ENCODE measurements at places on chromosomes 12 and 14.

DNA sequence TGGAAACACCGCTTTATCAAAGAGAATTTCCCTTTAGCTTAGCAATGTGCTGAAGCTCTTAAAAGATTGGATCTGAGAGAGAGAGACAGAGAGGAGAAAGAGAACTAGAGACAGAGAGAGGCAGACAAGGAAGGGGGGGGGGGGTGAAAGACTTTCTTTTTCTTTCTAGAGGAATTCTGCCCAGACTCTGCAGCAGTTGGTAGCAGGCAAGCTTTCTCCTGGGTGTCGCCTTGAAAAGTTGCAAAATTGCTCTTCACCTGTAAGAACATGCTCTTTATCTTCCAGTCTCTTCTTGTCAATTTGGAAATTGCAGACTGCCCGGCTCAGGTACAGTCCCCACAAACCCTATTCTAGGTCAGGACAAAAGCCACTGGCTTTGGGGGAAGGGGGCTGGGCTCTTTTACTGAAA lies 2.9 kb upstream of the OTX2 start:
- no peak for DNase-seq

DNA sequence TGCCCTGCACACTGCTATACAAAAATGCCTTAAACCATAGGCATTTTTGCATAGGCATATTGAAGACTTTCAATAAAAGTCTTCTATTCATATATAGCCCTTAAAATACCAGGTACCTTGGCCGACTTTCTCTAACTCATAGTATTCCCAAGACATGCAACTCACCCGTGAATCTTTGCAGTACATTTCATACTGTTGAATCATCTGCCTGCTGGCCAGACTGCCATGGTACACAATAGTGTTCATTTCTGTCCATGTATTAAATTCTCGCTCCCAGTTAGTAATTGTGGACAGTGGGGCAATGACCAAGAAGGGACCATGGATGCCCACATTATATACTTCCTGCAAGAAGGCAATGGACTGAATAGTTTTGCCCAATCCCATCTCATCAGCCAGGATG lies 24.3 kb upstream of the SUPT16H start:
- no peak for DNase-seq

- DNase-seq, result no peak
Measured at GRCh38 chr12:70240673-70241072, 2.6 kb upstream of the CNOT2 start.

DNA sequence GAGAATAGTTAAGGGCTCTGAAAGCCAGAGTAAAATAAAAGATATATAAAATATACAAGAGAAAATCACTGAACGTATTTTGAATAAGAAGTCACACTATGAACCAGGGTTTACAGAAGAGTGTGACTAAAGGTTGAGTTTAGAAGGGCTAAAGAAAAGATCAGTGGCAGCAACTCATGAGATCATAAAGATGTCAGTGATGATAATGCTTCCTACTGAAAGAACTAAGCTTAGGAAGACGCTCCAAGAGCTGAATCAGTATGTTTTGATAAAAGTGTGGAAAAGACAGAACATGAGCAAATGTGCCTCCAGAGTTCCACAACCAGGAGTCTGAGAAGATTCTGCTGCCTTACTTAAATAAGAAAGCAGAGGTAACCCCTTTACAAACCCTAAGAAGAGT lies 74.6 kb downstream of the KITLG start:
- no peak for DNase-seq

- DNase-seq, result peak; percentile 87
Measured at GRCh38 chr12:124992874-124993625, 395 bp upstream of the BRI3BP start.

DNA sequence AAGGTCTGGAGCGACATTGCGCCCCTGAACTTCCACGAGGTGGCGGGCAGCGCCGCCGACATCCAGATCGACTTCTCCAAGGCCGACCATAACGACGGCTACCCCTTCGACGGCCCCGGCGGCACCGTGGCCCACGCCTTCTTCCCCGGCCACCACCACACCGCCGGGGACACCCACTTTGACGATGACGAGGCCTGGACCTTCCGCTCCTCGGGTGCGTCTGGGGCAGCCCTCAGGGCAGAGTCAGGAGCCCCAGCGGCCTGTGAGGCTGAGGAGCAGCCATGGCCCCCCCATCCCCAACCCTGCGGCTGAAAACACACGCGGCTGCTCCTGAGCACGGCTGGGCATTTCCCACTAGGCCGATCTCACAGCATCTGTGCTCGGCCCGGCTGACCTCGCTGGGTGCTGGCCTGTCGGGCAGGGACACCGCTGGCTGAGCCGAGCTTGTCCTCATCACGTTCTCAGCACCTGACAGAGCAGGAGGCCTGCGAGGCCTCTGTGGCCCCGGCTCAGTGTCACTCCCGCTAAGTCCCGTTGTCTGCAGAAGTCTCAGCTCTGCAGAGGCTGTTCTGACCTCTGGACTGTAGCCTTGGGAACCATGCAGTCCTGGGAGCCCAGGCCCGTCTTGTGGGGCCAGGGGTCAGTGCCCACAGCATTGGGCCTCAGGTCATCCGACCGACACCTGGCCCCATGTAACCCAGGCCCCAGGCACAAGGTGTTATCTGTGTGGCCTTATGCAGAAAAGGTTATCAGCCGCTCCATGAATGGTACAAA lies 12.6 kb downstream of the MMP17 start:
- DNase-seq, result no peak

DNA sequence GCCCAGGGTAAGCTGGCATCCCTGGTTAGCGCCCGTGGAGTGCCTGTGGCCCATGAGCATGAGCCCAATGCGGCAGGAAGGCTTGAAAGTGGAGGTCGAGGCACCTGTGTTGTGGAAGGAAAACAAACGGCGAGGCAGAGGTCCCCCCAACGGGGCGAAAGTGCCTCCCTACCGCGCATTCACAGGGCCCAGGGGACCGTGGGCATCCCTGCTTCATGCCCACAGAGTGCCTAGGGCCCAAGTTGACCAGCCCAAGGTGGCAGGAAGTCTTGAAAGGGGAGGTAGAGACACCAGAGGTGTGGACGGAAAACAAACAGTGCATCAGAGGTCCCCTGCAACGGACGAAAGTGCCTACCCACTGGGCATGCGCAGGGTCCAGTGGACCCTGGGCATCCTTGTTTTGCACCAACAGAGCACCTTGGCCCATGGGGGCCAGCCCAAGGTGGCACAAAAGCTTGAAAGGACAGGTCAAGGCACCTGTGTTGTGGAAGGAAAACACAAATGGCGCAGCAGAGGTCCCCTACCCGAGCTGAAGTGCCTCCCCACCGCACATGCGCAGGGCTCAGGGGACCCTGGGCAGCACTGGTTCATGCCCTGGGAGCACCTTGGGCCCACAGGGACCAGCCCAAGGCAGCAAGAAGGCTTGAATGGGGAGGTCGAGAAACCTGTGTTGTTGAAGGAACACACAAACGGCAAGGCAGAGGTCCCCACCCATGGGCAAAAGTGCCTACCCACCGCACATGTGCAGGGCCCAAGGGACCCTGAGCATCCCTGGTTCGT lies 377.5 kb downstream of the ALG10 start:
- DNase-seq, result peak; percentile 0

- DNase-seq, result no peak
Measured at GRCh38 chr12:40312982-40313576, 88.3 kb downstream of the LRRK2 start.

DNA sequence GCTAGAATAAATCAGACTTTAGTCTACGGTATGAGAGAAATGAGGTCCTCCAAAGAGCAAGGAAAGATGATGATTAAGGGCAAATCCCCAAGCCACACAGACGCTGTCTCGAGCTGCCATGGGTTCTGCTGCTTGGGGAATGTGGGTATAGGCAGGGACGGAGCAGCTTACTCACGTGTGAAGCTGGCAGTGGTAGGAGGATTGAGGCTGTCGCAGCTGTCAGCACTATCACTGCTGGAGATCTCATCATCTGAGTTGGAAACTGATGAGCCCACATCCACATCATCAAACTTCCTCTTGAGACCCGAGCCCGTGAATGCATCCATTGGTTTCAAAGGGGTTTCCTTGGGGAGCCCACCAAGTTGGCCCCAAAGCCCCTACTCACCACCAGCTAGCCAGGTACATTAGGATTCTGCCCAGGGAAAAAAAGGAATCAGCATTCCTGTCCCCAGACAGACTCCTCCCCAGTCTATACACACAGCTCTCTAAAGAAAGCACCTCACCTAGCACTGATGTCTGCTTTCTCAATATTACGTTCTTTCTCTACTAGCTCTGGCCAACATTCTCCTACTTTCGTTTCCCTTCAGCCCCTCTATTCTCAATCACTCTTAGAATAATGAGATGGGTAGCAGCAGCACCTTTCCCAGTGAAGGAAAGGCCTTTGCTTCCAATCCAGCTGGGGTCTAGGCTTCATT lies 7.0 kb downstream of the CSRNP2 start:
- no peak for DNase-seq

Data from CD4-positive, alpha-beta T cell treated with Interleukin-6 at 100 ng/mL for 8 hours (primary cell).